Mesothelial cell of epicardium (in vitro differentiated cells): ENCODE measurements at places on chromosomes 7 and 10.

DNA sequence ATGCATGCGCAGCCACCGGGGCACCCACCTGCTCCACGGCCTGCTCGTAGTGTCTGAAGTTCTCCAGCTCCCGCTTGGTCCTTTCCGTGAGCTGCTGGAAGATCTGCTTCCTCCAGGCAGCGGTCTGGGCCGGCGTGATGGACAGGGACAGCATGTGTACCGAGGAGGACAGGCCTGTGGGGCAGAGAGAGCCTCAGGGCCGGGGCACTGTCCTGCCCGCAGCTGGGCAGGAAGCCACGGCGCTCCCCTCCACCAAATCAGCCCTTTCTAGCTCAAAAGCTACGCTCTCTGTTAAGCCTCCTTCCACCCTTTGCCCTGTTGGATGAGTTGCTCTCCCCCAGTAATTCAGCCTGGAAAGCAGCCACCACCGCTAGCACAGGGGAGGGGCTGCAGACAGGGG is 19.2 kb downstream of the TECPR1 start:
- no peak for DNase-seq

GRCh38 chr7:26787701-26788100 is 76.7 kb downstream of the SKAP2 start:
- no peak for DNase-seq

DNA sequence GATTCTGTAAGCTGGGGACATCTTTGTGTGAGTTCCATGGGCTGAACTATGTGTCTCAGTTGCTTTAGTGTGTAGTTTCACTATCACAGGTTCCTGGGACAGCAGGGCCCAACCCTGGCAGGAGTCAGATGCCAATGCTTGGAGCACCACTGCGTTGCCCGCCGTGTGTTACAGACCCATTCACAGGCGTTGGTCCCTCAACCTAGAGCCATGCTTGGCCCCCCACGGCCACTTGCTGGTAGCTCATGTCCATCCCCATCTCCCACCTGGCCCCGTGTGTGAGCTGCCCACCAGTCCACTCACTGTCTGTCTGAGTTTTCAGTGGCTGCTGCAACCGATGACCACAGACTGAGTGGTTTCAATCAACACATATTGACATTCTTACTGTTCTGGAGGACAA is 546.9 kb downstream of the TCERG1L start:
- no peak for DNase-seq

DNA sequence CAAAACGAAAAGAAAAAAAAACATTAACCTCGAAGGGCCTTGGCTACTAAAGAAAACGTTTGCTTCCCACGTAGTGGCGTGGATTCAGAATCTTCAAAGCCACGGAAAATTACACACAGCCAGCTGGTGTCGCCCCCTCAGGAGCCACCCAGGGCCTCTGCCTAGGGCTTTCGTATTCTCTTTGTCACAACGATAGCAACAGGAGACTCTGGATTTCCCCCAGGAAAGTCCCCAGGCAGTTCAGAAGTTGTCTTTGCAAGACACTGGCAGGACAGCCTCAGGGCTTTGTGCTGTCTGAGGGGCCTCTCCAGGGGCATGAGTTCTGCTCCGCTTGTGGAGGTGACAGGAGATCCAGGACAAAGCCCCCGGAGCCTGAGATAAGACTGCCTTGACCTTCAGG is 150.2 kb upstream of the INSYN2A start:
- no peak for DNase-seq

DNA sequence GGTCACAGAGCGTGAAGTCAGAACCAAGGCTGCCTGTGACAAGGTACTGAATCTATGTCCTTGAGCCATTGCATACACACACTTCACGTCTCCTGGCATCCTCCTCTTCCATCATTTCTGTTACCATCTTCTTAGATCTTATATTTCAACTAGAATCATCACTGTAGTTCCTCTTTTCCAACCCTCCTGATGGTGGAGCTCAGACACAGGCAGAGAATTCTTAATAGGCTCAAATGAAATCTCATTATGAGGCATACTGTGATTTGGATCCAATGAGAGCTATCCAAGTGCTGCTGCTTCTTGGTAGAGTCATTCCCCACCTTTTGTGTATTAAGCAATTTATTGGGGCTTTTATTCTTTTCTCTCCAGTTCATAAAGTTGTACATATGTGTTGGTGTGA is 113.2 kb downstream of the CALCR start:
- DNase-seq, result no peak

- DNase-seq, result no peak
These were observed 850.9 kb downstream of the LRMDA start for GRCh38 chr10:76282061-76283025.

DNA sequence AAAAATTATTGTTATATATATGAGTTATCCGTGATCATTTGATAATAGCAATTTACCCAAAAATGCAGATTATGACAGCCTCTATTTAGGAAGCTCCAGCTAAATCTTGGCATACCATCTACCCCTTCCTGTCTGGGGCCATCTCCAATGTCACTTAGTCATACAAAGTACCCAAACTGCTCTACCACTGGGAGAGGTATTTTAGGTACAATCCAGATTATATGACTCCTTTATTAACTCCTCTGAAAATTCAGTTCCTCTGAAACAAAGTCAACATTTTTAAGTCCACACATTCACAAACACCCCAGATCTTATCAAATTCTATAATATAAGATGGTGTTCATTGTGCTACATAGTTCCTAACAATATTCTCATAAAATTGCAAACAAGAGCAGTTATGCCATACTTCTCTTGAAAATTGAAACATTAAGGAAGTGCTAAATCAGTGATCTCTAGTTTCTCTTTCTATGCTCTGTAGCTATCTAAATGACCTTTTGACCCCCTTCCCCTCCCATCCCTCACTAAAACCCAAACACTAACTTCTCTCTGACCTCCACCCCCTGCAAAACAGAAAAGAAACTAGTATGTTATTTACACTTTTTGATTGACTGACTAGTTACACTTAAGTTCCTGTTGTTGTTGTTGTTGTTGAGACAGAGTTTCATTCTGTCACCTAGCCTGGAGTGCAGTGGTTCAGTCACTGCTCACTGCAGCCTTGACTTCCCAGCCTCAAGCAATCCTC is 16.4 kb downstream of the HOXA1 start:
- DNase-seq, result no peak

- DNase-seq, result no peak
These were observed 40.8 kb upstream of the HGF start for GRCh38 chr7:81810476-81811155.

GRCh38 chr7:18828994-18829857 is 288.2 kb downstream of the TWIST1 start:
- DNase-seq, result no peak

- no peak for DNase-seq
These were observed 196.6 kb downstream of the BBS9 start for GRCh38 chr7:33325754-33326484.

DNA sequence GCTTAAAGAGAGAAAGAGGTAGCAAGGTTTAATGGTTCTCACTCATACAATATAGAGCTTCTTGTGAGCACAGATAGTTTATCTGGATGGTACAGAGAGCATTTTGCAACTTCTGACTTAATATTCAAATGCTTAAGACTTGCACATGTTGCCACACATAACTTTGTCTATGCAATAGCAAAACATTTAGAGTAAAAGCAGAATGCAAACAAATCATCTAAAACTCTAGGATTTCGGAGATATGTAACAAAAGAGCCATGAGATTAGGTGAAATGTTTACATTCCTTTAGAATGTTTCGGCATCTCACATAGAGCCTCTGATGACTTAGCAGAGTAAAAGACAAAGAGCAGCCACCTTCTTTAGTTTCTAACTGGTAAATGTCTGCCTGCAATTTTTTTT is 717.1 kb upstream of the LRRN3 start:
- DNase-seq, result no peak

- DNase-seq, result no peak
These were observed 32.1 kb upstream of the CALN1 start for GRCh38 chr7:72444026-72444776.

GRCh38 chr7:2154831-2155230 is 77.9 kb downstream of the MAD1L1 start:
- DNase-seq, result no peak

DNA sequence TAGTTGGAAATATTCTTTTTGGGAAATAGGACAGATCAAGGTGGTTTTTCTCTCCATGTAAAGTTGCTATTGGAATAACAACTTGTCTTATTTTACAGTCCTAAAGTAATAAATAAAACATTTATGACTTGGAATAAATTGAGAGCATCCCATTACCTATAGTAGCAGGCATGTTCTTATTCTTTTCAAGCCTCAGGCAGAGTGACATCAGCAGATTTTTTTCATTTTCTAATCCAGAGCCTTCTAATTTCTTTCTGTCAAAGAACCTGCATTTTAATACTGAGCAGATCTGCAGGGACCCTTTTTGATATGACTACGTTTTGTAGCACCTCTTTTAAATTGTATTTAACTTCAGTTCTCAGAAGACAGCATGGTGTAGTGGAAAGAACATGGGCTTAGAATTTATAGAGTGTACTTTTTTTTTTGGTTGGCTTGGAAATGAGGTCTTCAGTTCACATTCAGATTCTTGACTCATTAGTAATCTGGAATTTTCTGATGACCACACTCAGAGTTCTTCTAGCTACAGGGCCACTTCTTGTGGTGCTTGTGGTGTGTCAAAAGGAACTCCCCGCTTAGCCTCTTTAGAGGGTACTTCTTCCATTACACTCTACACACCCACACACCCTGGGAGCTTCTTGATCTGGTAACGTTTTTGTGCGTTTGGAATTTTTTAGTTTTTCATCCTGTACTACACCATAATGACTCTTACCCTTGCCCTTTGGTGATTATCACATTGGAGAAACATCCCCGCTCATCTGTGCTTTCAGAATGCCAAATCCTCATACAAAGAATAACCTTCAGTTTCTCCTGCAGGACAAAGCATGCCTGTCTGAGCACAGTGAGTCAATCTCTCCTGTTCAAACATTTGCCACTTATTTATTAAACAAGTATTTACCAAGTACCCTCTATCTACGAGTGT is 34.6 kb downstream of the AGK start:
- DNase-seq, result no peak

- DNase-seq, result no peak
These were observed 98.9 kb downstream of the LRMDA start for GRCh38 chr10:75530299-75530698.

- no peak for DNase-seq
These were observed 20.0 kb downstream of the SEPTIN7 start for GRCh38 chr7:35820858-35821257.

- DNase-seq, result no peak
These were observed 393.6 kb upstream of the GALNT17 start for GRCh38 chr7:70738151-70738885.

GRCh38 chr10:128143531-128143930 is 17.3 kb upstream of the MKI67 start:
- DNase-seq, result no peak

- no peak for DNase-seq
These were observed 29.6 kb upstream of the VSIR start for GRCh38 chr10:71802715-71803488.

- no peak for DNase-seq
These were observed 8.9 kb downstream of the PRRT4 start for GRCh38 chr7:128352636-128353035.

DNA sequence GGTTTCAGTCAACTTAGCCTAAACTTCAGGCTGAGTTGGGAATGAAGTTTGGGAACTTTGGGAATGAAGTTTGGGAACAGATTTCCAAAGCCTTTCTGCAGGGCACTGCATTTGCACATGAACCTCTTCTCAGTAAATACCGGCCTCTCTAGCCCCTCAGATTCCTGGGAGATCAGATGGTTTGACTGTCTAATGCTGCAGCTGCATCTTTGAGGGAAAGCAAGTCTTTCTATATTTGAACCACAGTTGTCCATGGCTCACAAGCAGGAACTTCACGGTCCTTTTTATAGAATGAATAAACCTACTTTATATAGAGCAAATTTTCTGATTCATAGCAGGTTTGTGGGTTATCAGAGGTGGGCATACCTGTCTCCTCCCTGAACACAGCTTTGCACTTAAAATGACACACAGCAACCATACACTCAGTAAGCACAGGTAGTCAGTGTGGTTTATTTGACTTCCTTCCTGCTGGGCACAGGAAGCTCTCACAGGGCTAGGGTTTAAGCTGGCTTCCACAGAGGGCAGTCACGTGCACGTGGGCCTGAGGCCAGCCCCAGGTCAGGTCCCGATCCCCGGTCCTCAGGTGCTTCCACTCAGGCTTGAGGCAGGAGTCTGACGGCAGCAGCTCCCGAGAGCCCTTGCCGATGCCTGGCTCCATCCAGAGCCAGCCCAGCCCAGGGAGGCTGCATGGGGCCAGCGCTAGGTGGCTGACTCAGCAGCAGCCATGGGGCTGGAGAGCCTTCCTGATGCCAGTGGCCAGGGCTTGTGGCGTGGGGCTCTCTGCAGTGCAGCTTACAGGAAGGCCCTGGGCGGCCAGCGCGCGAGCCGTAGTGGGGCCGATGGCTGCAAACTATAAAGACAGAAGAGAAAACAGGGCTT is 12.8 kb upstream of the MMP21 start:
- DNase-seq, result no peak

GRCh38 chr7:44615149-44615611 is 8.8 kb downstream of the OGDH start:
- DNase-seq, result no peak

GRCh38 chr10:11959966-11960365 is 82.6 kb downstream of the UPF2 start:
- DNase-seq, result no peak

DNA sequence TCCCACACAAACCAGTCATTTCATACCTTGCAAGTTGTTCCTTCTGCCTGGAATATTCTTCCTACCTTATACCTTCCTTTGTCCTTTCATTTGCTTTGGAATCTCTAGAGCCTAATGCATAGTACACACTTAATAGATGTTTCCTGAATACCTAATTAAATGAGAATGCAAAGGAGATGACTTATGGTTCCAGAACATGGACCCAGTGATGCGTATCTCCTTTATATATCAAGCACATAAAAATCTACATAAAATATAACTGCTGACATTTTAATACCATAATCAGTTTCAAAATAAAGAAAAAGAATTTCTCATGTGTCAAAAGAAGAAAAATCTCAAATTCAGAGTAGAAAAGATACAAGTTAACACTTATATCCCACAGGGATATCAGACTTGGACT is 110.6 kb upstream of the ASAH2 start:
- no peak for DNase-seq

- no peak for DNase-seq
These were observed 17.5 kb upstream of the CDK1 start for GRCh38 chr10:60760711-60761210.

GRCh38 chr10:100967332-100967731 is 2.0 kb upstream of the SEMA4G start:
- DNase-seq, result no peak

DNA sequence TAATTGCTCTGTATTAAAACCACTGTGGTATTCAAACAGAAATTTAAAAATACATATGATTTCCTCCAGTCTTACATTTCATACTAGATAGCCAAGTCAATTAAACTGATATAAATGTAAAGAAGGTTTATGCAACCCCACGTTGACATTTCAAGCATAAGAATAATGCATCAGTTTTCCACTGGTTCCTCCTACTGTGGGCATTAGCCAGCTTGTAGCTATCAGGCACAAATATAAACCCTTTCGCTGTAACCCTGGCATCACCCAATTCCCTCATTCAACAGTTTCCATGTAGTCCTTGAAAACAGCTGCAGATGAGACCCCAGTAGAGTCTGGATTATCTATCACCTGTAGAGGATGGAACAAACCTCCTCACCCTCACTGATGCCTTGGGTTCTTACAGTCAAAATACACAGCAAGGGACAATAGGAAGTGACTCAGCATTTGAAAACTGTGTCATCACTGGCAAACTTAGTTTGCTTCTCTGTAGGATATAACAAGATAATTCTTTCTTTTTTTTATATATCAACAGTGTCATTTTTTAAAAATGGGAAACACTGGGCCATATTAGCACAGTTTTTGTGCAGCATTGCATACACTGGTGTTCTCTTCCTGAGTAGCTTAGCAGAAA is 113.0 kb downstream of the PDE1C start:
- DNase-seq, result no peak
